ENCODE measurements at places on chromosomes 3 and 15. TPM values are rescaled to one million over a fixed set of nuclear protein-coding genes. Genes with fewer than 3 reads are reported as not detected.

TTLL3 gene
- total RNA-seq = 19.8 TPM

PTX3 gene
- 1,136 TPM for total RNA-seq

TJP1 gene
- 47.8 TPM for total RNA-seq

LRTM1 gene
- not detected for total RNA-seq

TLR9 gene
- total RNA-seq = 0.23 TPM

PLA2G4D gene
- total RNA-seq = not detected

ACKR4 gene
- 24.0 TPM for total RNA-seq

TGM5 gene
- total RNA-seq = 0.26 TPM

TF gene
- total RNA-seq = 0.20 TPM

FANCD2OS gene
- not detected for total RNA-seq

DPPA2 gene
- not detected for total RNA-seq

TYRO3 gene
- total RNA-seq = 11.5 TPM

STAC gene
- total RNA-seq = 23.2 TPM

NANOGP8 gene
- not detected for total RNA-seq

GABRA5 gene
- total RNA-seq = not detected

SPINT1 gene
- total RNA-seq = 0.36 TPM

NPHP3 gene
- 29.5 TPM for total RNA-seq

PAQR9 gene
- 0.36 TPM for total RNA-seq

RASL12 gene
- 0.39 TPM for total RNA-seq

WDR49 gene
- total RNA-seq = 0.56 TPM

PLCB2 gene
- total RNA-seq = 0.43 TPM

LARP6 gene
- 51.3 TPM for total RNA-seq

All from smooth muscle cell of the pulmonary artery (primary cell).